ENCODE measurements at places on chromosomes 2 and 18.

DNA sequence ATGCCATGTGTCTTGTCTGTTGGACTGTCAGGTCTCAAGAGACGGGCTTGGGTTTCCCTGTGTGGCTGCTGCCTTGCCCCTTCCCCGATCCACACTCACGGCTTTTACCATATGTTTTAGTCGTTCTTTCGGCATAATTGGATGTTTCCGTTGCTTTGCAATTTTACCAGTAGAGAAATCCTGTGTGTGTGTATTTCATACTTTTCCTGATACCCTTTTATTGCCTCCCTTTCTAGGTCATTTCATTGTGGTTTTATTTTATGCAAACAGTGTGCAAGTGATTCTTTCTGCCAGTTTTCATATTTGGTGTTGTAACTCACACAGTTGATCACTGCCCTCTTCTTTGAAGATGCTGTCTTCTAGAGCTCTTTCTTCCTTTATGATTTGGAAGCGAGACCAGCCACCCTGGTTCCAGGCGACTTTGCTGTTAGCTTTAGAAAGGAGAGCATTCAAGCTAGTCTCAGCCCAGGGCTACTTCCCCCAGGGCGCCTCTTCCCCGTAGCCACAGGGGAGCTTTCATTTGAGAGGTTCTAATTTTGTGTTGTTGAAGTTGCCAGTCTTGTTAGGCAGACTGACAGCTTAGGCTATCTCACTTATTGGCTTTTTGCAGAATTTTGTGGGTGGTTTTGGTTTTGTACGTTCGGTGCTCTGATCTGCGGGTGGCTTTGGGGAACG, 17.0 kb downstream of the SH3BP4 start:
- no peak for DNase-seq

DNA sequence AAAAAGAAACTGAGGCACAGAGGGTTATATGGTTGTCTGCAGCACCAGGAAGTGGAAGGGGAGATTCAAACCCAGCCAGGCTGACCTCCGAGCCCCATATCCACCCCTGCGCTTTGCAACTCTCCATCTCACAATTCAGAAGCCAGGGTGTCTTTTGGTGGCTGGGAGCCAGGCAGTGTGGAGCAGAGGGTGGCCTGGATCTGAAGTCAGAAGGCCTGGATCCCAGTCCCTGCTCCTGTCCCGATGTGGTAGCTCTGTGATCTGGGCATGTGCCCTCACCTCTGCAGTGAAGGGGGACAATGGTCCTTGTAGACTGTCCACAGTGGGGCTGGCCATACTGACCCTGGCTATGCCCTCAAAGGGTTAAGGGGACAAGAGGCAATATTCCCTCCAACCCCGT, 57.0 kb downstream of the CIB4 start:
- no peak for DNase-seq

DNA sequence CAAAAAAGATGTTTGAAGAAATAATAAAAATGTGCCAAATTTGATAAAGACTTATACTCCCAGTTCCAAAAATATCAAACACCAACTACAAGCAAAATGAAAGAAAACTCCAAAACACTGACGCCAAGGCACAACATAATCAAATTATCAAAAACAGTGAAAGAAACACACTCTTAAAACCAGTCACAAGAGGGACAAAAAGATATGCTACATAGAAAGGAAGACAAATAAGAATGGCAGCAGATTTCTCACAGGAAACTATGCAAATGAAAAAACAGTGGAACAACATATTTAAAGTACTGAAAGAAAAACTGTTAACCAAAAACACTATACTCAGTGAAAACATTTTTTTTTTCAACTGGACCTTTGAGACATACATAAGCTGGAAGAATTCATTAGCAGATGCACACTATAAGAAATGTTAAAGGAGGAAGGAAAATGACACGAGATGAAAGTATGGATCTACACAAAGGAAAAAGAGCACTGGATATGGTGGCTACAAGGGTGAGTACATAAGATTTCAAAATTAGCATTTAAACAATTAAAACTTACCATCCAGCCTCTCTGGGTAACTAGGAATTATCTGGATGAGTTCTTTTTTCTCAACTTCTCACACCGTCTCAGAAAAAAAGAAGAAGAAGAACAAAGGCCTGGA, 94.0 kb upstream of the ACVR1C start:
- no peak for DNase-seq

- no peak for DNase-seq
Observed at GRCh38 chr18:54515149-54515548, 75.9 kb upstream of the DYNAP start.
